Activated T-cell treated with anti-CD3 and anti-CD28 coated beads, Interleukin-2, amount 50 U/mL, for 4 hours (primary cell): ENCODE measurements at places on chromosomes 1 and 21. TPM values are rescaled to one million over a fixed set of nuclear protein-coding genes. Genes with fewer than 3 reads are reported as not detected.
A peak's percentile ranks its signal among the peaks of the same experiment; 100 is the strongest.

DNA sequence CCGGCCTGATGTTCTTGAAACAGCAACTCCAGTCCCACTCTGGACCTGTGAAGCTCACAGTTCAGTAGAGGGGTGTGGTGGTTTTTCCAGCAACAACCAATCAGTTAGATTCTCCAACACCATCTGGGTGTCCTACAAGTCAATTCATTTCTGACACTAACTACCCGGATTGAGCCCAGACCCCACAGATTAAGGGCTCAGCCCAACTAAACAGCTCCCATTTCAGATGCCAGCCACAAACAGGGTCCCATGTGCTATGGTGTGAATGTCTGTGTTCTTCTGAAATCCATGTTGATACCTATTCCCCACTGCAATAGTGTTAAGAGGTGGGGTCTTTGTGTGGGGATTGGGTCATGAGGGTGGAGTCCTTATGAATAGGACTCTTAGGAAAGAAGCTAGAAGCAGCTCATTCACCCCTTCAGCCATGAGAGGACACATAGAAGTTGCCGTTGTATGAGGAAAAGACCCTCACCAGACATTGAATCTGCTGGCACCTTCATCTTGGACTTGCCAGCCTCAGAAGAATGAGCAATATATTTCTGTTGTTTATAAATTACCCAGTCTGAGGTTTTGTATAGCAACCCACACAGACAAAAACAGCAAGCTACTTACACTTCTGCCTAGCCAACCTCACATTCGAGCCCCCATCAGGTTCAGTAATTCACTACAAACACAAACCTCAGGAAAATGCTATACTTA lies 53.6 kb downstream of the IRF2BP2 start:
- no peak for DNase-seq

SLAMF1 gene
- total RNA-seq, result 96.6 TPM

DNA sequence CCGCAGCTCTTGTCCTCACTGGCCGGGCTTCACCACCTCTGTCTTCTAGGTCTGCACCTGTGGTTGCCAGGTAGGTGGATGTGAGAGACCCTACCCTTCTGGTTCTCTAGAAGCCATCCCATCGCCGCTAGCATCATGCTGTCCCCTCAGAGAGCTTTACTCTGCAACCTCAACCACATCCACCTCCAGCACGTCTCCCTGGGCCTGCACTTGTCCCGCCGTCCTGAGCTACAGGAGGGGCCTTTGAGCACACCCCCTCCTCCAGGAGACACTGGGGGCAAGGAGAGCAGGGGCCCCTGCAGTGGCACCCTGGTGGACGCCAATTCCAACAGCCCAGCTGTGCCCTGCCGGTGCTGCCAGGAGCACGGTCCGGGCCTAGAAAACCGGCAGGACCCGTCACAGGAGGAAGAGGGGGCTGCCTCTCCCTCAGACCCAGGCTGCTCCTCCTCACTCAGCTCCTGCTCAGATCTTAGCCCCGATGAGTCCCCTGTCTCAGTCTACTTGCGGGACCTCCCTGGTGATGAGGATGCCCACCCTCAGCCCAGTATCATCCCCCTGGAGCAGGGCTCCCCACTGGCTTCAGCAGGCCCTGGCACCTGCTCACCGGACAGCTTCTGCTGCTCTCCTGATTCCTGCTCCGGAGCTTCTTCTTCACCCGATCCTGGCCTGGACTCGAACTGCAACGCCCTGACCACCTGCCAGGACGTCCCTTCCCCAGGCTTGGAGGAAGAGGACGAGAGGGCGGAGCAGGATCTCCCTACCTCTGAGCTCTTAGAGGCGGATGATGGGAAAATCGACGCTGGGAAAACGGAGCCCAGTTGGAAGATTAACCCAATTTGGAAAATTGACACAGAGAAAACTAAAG lies 1.2 kb downstream of the RUSC1 start:
- DNase-seq, result no peak

- DNase-seq, result no peak
These were observed 8.5 kb upstream of the MYBPHL start for GRCh38 chr1:109315288-109315687.

EXTL1 gene
- not detected for total RNA-seq

CR2 gene
- 1.1 TPM for total RNA-seq

DNA sequence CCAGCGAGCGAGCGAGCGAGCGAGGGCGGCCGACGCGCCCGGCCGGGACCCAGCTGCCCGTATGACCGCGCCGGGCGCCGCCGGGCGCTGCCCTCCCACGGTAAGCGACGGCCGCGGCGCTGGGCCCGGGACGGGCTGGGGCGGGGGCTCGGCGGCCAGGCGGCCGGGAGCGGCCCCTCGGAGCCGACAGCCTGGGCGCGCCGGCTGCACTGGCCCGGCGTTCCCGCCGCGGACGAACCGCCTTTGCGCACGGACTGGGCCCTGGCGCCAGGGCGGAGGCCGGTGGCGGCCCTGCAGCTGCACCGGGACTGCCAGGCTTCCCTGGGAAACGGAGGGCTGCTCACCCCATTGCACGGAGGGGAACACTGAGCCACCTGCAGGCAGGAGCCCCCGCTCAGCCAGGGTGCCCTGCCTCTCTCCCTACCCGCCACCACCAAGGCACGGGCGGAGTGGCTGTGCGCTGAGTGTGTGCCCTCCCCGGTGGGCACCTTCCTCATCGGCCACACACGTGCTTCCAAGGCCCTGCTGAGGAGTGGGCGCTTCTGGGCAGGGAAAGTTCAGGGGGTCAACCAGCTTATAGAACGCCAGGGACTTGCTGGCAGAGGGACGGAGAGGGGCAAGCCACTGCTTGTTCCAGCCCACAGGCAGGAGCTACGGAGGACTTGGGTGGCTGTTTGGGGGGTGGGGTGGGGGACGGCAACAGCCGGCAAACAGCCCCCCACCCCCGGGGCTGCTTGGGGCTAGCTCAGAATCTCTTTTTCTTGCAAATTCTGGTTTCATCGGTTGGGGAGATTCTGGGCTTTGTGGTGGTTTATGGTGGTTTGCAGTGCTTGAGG lies 532 bp downstream of the CSF1 start:
- peak; percentile 24 for DNase-seq
